ENCODE measurements at places on chromosomes 3 and 15.

GRCh38 chr3:55923626-55924025, 436.5 kb upstream of the WNT5A start:
- DNase-seq, result no peak

- DNase-seq, result no peak
Measured at GRCh38 chr15:72566973-72567372, 87.5 kb upstream of the GOLGA6B start.

GRCh38 chr15:45885801-45886200, 251.0 kb downstream of the SQOR start:
- no peak for DNase-seq

DNA sequence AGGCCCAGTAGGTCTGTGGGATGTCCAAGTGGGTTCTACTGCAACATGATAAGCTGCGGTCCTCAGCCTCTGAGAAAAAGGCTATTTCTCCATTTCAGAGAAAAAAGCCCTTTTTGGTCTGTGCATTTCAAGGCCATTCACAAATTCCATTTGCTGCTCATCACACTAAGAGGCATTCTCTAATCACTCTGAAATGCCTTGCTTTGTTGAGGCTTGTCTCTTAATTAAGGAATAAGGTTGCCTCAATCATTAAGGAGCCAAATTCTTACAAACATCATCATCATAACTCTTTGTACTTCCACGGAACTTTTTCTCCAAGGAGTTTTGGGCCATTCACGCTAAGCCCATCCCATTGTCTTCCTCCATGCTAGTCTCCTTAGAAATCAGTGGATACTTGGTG, 74.4 kb downstream of the BOC start:
- no peak for DNase-seq

DNA sequence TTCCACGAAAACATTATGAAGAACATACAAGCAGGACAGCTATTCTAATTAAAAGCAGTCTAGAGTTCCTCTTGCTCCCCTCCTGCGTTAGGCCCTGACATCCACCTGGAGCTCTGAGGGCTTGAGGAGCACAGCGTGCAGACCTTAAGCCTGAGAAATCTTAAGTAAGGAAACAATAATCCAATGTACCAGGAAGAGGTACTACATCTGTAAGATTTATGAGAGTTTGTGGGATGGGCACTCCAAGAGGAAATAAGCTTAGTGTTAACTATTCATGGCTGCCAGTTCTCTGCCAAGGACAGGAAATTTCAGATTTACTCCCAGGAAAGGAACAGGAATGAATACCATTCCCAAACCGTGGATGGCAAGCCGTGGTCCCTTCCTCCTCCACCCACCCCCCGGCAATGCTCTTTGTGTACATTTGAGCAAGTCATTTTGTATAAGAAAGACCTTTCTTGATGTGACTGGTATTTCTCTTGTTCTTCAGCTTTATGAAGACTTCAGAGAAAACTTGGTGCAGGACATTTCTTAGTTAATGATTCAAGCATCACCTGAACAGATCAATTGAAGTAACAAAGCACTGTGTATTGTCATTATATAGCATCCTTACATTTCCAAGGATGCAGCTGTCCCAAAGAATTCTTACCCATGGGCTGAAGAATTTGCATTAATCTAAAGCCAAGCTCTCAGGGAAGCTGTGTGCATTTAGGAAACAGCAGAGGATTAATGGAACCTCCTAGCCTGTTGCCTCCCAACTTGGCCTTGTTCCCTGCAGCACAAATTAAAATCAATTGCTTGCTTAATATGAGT, 28.8 kb upstream of the VILL start:
- no peak for DNase-seq

- no peak for DNase-seq
Measured at GRCh38 chr3:46868948-46869347, 5.7 kb upstream of the MYL3 start.

DNA sequence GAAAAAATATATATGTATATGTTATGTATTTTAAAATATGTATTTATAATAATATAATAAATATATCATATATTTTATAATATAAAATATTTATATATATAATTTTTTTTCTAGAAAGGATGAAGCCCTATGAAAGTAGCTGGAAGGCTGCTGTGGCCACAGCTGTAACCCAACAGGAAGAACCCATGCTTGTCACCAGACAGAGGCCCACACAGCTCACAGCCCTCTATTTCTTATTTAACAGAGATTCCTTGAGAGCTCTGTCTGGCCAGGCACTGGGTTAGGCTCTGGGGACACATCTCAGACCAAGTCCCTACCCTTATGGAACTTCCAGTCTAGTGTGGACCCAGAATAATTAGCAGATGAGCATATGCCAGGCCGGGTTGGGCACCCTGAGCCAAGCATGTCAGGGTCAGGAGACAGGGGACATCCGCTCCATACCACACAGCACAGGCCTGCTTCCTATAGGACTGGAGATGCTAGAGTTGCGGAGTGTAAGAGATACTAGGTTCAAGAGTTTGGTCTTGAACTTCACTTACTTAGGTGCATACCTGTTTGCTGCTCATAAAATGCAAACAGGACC, 20.5 kb downstream of the MGLL start:
- DNase-seq, result no peak

GRCh38 chr3:53978386-53978785, 86.7 kb upstream of the SELENOK start:
- no peak for DNase-seq

GRCh38 chr3:4417449-4417848, 49.6 kb downstream of the SUMF1 start:
- no peak for DNase-seq

- no peak for DNase-seq
Measured at GRCh38 chr15:46088486-46089445, 453.9 kb downstream of the SQOR start.

Data from CD4-positive, alpha-beta T cell treated with Interleukin-6 at 100 ng/mL for 8 hours (primary cell).